ENCODE measurements at places on chromosomes 7 and 10.
A peak's percentile ranks its signal among the peaks of the same experiment; 100 is the strongest.

DNA sequence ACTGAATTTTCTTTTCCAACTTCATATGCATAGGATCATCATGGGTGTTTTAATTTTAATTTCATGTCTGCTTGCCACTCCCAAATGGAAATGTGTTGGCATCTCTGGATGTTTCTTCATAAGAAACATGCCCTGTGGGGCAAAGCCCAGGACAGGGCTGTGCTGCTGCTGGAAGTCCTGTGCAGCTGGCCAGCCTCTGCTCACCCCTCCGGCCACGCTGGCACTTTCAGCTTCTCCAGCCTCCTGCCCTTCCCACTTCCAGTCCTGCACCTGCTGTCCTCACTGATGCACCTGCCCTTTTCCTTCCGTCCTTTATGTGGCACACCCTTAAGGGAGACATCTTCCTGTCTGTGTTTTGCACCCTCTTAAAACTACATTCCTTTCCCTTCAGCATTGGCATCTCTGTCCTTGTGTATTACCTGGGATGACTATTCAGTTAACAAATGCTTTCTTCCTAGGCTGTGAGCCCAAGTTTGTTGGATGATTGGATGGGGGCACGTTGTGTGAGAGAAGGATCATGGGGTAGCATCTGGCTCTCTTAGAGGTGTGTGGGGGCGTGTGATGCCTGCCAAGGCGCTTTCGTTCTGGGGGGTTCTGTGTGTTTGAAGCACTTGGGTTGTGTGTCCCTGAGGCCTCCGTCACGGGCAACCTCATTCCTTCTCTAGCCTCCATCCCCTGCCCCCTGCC lies 56.8 kb downstream of the TCF7L2 start:
- H3K4me1 ChIP-seq, result peaks cover 2% of the 10 kb centered on the region
- H3K27me3 ChIP-seq, result no peaks in the 10 kb centered on the region
- no peaks in the 10 kb centered on the region for H3K36me3 ChIP-seq
- no peak overlapping the region for H3K4me3 ChIP-seq
- no peak for DNase-seq

- H3K4me1 ChIP-seq, result peaks cover 14% of the 10 kb centered on the region
- no peak overlapping the region for H3K27ac ChIP-seq
- DNase-seq, result no peak
- no peaks in the 10 kb centered on the region for H3K27me3 ChIP-seq
Measured at GRCh38 chr10:19941206-19941880, 125.1 kb downstream of the PLXDC2 start.

GRCh38 chr10:91552274-91553095 lies 80.4 kb downstream of the PPP1R3C start:
- H3K27me3 ChIP-seq, result no peaks in the 10 kb centered on the region
- no peak for DNase-seq
- H3K4me1 ChIP-seq, result peaks cover 4% of the 10 kb centered on the region
- H3K4me3 ChIP-seq, result no peak overlapping the region
- H3K36me3 ChIP-seq, result no peaks in the 10 kb centered on the region

- DNase-seq, result no peak
- no peaks in the 10 kb centered on the region for H3K4me1 ChIP-seq
- no peak overlapping the region for H3K27ac ChIP-seq
- H3K4me3 ChIP-seq, result no peak overlapping the region
- H3K36me3 ChIP-seq, result no peaks in the 10 kb centered on the region
Measured at GRCh38 chr7:13949445-13949844, 40.0 kb downstream of the ETV1 start.

- peak overlapping the region; percentile 71 for H3K27ac ChIP-seq
- H3K36me3 ChIP-seq, result no peaks in the 10 kb centered on the region
- peak overlapping the region; percentile 80 for H3K4me3 ChIP-seq
- peak; percentile 86 for DNase-seq
- H3K4me1 ChIP-seq, result peaks cover 13% of the 10 kb centered on the region
Measured at GRCh38 chr7:149872419-149873073, 1.2 kb upstream of the ATP6V0E2 start.

DNA sequence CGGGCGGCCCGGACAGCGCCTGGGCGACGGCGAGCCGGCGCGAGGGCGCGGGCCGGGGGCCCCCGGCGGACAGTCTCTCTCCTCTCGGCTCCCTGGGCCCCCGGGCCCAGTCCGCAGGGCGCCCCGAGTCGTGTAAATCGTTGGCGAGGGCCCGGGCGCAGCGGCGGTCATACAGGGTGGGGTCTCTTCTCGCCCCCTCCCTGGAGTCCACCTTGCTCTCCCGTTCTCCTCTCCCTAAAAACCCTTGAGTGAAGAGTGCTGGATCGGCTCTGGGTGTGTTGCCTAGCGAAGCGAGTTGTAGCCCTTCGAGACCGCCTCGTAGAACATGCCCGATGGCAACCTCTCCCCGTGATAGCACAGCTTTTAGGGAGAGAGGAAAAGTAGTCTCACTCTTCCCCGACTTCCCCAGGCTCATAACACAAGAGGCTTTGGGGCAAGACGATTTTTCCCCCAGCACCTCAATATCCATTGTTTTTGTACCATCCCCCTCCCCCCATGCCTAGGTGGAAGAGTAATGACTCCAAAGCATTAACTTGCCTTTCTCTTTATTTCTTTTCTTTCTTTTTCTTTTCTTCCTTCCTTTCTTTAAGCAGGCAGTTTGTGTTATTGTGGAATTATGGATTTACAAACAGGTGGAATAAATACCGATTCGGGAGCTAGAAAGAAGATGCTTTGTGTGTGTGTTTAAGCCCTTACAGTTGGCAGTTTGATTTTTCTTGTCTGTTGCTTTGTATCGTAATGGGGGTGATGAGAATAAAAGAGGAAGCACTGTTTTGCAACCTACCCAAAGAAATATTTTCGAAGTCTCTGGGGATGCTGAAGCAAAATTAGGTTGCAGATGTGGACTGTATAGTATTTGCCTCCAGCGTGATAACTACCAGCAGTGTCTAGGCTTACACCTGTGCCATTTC lies 822 bp downstream of the SHOC2 start:
- H3K27ac ChIP-seq, result peak overlapping the region; percentile 100
- peak; percentile 54 for DNase-seq
- H3K4me3 ChIP-seq, result peak overlapping the region; percentile 56

All from left lung (tissue), 14 donors.